ENCODE measurements at places on chromosomes 13 and 19.

DNA sequence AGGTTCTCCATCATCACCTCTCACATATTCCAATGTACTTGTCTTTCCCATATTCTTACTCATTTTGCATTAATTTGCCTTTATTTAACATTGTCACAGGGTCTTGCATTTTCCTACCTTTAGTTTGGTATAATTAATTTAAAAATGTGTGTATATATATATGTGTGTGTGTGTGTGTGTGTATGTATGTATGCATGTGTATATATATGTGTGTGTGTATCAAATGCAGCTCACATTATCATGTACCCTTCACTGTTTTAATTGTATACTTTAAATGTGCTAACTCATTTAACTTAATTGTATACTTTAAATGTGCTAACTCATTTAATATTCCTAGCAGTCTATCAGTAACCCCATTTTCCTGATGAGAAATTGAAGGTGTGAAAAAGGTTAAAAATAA is 104.5 kb downstream of the PCDH9 start:
- DNase-seq: no peak

GRCh38 chr13:105634059-105634458 is 901.4 kb downstream of the EFNB2 start:
- DNase-seq: no peak

DNA sequence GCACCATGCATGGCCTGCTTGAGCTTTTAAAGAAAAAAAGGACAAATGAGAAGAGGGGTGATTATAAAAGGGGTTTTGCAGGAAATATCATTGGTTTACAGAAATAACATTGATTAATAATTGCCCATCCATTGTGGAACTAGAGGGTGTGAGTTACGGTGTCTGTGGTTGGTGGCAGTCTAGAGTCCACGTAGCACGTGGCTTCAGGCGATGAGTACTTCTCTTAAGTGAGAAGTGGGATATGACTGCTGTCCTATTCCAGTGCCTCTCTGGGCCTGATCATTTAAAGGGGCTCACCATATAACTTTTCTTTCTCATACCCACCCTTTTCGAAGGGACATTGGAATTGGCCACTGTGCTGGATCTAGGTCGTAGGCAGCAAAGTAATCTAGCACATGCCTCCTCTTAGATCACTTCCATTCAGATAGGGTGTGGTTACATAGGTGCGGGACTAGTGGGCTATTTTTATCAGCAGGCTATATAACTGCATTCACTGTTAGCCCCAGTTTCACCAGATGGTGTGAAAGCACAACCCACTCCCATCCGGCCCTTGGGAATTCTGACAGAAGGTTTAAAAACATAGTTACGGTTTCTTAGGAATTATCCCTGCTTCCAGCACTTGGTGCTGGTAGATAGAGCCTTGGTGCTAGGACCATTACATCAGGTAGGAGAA is 19.9 kb downstream of the PPP5C start:
- no peak for DNase-seq

GRCh38 chr19:13887517-13887916 is 10.6 kb downstream of the NANOS3 start:
- DNase-seq: no peak

DNA sequence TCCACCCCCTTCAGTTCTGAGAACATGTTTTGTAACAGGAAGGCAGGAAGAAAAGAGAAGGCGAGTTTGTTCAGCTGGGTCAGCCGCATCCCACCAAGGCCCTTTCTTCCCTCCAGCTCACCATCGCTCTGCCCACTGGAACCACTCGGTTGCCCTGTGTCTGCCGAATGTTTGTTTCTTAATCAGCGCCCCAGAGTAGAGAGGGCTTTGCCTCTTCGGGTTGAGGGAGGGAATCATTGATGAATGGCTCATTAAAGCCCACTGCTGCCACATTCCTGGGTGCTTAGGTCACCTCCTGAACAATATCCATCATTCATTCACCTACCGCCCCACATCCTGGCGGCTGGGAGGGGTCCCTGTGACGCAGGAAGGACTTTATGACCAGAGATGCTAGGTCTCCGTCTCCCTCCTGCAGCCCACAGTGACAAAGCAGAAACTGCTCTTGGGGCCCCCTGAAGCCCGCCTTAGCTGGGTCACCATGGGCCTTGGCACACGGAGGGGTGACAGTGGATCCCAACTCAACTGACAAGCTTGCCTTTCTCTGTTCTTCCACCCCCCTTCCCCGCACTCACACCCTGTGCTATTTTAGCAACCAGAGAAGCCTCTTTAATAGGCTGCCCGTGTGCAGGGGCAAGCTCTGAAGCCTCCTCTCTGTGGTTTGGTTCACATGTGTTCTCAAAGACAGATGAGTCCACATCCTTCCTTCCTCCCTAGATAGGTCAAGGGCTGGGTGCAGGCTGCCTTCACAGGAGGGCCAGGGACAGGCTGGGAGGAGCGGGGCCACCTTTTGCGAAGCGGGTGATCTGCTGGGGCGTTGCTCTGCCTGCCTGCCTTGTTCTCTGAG is 46.2 kb downstream of the ACTN4 start:
- no peak for DNase-seq

GRCh38 chr19:3601021-3601420 is 5.7 kb downstream of the TBXA2R start:
- no peak for DNase-seq

DNA sequence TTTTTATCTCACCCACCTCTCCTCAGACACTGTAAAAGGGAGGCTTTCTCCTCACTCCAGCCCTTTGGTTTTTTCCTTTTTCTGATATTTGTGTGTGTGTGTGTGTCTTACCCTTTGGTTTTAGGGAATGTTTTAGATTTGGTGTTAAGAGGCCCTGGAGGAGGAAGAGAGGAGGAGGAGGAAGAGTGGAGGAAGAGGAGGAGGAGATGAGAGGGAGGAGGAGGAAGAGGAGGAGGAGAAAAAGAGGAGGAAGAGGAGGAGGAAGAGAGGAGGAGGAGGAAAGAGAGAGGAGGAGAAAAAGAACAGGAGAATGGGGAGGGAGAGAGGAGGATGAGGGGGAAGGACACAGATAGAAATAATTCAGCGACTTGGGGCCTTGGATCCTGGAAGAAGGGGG is 10.5 kb downstream of the KLHL26 start:
- no peak for DNase-seq

GRCh38 chr19:4933528-4933927 is 24.2 kb downstream of the UHRF1 start:
- DNase-seq: no peak

- no peak for DNase-seq
These were observed 20.5 kb upstream of the SHKBP1 start for GRCh38 chr19:40555978-40556689.

- DNase-seq: no peak
These were observed 179.6 kb downstream of the EFNB2 start for GRCh38 chr13:106355866-106356265.

- DNase-seq: no peak
These were observed 18.7 kb upstream of the SERP2 start for GRCh38 chr13:44354884-44355283.

DNA sequence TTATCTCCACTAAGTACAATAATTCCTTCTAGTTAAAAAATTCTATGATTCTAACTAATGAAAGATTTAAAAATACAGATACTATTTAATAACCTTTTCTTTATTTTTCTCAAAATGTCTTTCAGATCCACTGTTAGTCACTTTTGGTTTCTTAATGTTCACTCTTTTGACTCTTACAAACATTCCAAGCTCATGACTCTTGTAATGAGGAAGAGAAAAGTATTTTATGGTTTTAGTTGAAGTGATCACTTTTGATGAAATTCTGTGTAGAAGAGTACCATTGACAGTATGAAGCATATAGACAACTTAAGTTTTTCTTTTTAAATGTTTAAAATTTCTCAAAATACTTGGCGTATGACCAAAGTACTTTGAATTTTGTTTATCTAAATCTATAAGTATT is 27.8 kb downstream of the COG3 start:
- DNase-seq: no peak

- no peak for DNase-seq
These were observed 370.8 kb downstream of the ZNF536 start for GRCh38 chr19:30743011-30743410.

- DNase-seq: peak; percentile 75
These were observed 8.2 kb upstream of the MEIS3 start for GRCh38 chr19:47427241-47428176.

- DNase-seq: no peak
These were observed 2.1 kb downstream of the POU4F1 start for GRCh38 chr13:78601124-78601873.

DNA sequence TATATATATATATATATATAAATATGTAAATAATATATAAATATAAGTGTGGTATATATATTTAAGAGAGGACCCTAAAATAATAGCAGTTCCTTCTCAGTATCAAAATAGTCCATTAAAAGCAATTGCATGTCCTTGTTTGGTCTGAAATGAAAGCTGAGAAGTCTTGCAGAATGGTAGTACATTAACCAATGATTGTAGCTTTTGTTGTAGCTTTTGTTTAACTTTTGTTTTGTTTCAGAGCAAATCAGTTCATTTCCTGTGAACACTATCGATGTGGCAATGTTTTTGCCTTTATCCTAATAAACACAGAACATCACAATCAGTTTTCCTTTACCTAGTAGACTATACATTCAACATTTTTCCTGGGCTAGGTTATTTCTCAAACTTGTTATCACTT is 1256.2 kb upstream of the SPRY2 start:
- no peak for DNase-seq

DNA sequence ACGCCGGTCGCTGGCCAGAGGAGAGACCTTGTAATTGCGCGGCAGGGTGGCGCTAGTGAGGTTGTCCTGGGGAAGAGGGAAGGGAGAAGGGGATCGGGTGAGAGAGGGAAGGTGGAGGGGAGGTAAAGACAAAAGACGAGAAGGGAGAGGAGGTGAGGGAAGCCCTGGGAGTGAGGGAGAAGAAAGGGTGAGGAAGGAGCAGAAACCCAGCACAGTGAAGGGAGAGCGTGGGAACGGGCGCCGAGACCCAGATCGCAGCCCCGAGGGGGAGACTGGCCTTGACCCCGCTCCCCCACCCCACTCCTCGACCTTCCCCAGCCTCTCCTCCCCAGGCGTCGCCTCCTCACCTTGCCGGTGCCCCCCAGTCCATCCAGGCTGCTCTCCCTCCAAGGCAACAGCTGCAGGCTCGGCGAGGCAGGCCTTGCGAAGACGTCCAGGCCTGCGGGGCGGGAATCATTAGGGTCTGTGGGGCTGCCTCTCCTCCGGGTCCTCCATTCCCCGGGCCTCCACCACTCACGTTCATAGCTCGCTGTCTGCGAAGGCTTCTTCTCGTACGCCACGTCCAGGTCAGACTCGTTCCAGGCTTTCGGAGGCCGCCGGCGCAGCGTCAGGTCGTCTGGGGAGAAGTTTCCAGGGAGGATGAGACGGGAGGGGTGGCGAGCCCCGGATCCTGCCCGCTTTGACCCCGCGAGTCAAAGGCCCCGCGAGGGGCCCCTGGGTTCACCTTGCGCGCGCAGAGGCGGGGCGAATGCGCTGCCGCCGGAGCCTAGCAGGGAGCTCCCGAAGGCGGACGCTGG is 8.8 kb downstream of the PPP1R13L start:
- no peak for DNase-seq

DNA sequence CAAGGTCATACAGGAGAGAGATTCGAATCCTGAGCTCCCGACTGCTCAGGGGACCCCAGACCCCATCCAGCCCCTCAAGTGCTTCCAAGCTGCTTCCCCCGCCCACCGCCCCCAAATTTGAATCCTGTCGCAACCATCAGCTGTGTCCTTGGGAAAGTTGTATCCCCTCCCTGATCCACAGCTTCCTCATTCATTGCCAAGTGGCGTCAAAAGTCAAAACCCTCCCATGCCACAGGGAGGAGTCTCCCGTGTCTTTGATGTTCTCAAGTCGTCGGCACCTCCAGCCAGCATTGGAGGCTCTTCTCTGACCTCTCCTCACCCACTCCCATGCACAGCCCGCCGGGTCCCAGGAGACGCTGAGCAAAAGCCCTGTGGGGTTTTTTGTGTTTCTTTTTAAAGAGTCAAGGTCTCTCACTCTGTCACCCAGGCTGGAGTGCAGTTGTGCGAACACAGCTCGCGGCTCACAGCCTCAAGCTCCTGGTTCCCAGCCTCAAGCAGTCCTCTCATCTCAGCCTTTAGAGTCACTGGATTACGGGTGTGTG is 2.8 kb upstream of the IFI30 start:
- DNase-seq: no peak

- DNase-seq: no peak
These were observed 136.4 kb downstream of the ZAR1L start for GRCh38 chr13:32178763-32179162.

GRCh38 chr13:87981416-87981815 is 310.2 kb downstream of the SLITRK5 start:
- no peak for DNase-seq

- no peak for DNase-seq
These were observed 127.2 kb downstream of the SOX1 start for GRCh38 chr13:112194167-112194530.

GRCh38 chr13:90107661-90108060 is 1239.8 kb upstream of the MIR17HG start:
- no peak for DNase-seq

DNA sequence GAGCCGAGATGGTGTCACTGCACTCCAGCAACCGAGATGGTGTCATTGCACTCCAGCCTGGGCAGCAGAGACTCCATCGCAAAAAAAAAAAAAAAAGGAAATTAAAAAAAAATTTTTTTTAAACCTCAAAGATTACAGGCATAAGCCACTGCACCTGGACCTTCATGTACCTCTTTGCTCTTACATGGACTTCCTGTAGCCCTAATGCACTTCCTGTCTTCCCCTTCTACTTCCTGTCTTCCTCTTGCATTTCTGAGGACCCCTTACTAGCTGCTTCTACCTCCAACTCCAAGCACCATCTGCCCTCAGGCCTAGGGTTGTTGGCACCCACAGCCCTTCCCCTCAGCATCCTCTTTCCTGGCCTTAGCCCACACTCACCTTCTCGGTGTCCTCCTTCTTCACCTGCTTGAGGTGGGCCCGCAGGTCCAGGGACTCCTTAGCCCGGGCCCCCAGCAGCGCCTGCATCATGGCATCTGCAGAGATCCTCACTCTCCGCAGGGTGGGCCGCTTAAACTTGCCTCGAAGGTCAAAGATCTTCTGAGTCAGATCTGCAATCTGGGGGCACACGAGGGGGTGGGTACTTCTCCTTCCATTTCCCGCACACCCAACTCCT is 3.8 kb downstream of the TNNI3 start:
- DNase-seq: no peak

GRCh38 chr13:31119966-31120700 is 41.6 kb downstream of the HSPH1 start:
- no peak for DNase-seq

GRCh38 chr13:63902141-63902540 is 2486.5 kb upstream of the PCDH20 start:
- no peak for DNase-seq

DNA sequence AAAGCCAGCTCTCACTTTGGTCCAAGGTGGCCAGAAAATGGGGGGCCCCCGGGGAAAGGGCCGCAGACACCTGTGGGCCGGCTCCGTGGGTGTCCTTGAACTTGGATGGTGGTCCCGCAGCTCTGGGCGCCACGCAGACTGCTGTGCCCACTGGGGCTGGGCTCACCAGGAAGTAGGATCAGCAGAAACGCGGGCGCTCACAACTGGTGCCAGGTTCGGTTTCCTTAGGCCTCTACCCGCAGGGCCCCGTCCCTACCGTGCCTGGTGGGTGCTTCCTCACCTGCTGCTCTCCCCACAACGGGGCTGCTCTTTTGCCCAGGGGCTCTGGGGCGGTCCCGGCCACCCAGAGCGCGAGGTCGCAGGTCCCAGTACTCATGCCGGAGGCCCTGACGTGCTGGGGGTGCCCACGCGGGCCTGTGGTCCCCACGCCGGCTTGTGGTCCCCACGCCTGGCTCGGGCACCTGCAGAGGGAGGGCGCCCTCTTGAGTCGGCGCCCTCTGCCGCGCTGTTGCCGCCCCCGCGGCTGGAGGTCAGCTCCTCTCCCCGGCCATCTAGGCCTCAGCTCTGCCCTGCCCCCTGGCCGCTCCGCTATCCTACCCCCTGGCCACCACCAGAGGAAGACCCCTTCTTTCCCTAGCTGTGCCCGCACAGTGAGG is 1303.6 kb downstream of the UQCRFS1 start:
- no peak for DNase-seq

GRCh38 chr19:16160943-16161560 is 12.3 kb downstream of the CIB3 start:
- DNase-seq: no peak
